ENCODE measurements at places on chromosomes 4 and X.

DNA sequence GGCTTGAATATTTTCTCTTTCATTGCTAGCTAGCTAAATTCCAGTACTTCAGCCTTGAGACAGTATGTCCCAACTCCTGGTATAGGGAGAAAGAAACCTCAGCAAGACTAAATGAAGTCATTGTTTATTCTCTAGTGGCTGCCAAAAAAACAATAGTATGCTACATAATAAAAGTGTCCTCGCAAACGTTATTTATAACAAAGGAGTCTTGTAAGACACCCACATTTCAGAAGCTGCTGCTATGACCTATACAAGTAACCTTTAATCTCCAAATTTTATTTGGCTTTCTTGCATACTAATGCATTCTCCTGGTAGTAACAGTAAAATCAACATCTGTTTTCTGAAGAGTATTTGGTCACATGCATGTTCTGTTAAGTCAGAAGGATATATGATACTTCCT is 28.8 kb downstream of the NEK1 start:
- no peak for DNase-seq

DNA sequence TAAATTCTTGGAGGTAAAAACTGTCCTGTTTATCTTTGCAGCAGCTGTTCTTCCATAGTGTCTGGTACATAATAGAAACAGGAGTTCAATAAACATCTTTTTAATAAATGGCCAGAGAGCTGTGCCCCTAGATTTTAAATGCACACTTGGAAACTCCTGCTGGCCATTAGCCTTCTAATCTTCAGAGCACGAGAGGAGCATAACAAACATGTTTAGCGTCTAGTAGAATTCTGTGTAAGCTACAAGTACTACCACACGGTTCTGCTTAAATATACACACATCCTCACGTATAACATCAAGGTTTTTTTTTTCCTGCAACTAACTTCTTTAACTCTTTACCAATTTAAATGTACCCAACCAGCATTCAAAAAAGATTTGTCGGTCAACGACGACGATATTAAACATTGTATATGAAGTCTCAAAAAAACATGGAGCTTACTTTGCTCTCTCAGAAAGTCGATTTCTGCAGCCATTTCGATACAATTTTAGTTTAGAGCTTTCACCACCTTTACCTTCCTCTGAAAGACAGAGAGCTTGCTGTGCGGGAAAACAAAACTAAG is 628 bp downstream of the SCLT1 start:
- DNase-seq: peak; percentile 25

GRCh38 chr4:144782345-144782744 is 136.4 kb downstream of the HHIP start:
- no peak for DNase-seq

DNA sequence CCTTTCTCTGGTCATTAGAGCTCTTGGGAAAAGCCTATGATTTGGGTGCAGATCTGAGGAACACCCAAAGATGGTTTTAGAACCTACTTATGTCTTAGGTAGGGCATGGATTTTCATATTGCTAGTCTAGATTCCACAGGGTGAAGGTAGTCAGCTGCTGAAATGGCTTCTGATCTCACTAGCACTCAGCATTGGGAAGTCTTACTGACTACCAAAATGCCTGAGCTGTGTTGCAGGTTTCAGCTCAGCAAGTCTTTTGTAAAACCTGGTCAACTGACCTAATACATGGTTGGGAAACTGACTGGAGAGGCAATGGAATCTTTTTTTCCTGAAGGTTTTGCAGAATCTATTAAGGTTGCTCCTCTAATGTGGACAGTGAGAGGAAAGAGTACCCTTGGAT is 136.4 kb downstream of the CCNG2 start:
- DNase-seq: no peak

DNA sequence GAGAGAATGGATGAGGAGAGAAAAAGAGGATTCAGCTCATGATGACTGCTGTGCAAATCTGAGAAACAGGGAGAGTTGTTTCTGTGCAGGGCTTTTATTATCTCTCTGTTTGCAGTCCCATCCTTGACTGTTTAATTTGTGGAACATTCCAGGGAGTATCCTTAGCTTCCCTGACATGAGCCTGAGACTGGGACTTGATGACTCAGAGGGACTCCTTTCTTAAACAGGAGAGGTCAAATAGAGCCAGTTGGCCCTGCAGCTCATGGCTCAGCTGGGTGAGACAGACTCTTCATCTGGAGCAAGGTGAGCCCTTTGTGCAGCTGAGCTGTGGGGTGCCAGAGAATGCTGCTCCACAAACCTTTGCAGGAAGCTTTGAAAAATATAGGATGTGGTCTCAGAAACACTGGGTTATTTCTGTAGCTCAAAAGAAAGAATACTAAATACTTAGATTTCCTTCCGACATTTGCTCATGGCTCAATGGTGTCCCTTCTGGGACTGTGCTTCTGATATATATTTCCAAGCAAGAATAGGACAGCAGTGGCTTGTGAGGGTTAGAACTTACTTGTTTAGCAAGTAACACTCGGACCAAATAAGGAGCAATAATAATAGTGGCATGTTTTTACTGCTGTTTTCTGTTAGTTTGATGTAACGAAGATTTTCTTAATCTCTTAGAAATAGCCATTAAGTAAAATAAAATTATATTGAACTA is 14.5 kb downstream of the ARHGAP24 start:
- no peak for DNase-seq

GRCh38 chr4:110945600-110945999 is 322.7 kb upstream of the PITX2 start:
- DNase-seq: no peak

DNA sequence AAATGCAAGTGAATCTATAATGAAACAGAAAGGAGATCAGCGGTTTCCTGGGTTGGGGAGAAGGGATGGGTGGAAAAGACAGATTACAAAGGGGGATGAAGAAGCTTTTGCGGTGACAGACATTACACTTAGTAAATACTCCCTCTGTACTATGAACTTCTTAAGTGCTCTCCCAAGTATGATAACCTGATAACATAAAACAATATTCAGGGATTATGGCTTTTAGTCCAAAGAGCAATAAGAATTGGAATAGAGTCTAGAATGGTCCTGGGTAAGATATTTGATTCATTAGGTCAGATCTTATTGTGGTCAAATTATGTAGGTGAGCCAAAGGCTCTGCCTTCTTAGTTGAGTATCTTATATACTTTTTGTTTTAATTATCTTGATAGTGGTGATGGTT is 9.2 kb downstream of the LRRC66 start:
- DNase-seq: no peak

GRCh38 chr4:186752325-186752724 is 28.7 kb upstream of the FAT1 start:
- DNase-seq: no peak

- no peak for DNase-seq
Measured at GRCh38 chr4:162683659-162684370, 482.9 kb downstream of the NAF1 start.

DNA sequence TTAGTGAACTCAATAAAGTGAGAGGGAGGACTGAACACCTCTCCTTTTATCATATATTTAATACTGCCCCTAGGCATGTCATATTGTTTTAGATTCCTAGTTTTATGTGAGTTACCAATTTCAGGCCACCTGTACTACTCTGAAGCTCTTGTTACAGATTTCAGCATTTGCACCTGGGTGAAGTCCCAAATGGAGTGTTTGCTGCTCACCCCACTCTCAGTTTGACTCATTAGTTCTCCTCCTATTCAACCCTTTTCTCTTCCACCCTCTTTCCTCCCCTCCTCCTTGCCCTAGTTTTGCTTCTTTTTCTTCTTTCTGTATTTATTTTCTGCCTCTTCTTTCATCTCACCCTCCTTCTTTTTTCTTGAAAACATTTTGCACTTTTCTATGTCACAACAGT is 1852.2 kb upstream of the IGFBP7 start:
- DNase-seq: no peak

DNA sequence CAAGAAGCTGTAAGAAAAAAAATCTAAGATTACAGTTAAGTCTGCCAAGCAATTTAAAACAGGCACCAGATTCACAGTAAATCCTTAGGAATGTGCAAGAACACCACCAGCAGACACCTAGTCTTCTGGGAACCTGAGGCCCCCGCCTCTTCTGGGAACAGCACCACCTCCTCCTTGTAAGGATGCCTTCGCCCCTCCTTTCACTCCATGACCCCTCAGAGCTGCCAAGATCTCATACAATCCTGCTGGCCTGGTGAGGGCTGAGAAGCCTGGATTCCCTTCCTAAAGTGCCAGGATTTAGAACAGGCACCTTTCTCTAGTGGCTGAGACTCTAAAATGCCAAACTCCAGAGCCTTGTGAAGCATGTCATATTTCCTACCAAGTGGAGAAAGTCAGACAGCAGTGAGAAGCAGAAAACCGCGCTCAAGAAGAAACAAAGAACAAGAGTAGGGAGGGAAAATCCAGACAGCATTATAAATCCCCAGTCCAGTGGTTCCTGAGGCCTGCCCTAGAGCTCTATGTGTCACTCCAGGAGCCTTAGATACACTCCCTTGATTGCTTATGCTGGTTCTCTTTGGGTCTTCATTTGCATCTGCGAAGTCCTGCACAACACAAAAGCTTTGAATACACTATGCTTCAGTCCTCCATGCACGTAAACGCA is 166.4 kb downstream of the TSPAN5 start:
- DNase-seq: no peak

GRCh38 chr4:148481636-148482035 is 39.4 kb upstream of the NR3C2 start:
- DNase-seq: no peak

- no peak for DNase-seq
Measured at GRCh38 chrX:27924261-27924660, 57.0 kb downstream of the DCAF8L1 start.

- no peak for DNase-seq
Measured at GRCh38 chr4:87209696-87210095, 10.7 kb downstream of the KLHL8 start.

GRCh38 chrX:9862525-9862924 is 76.3 kb downstream of the SHROOM2 start:
- DNase-seq: no peak

- DNase-seq: no peak
Measured at GRCh38 chr4:64705989-64706388, 296.7 kb upstream of the TECRL start.

DNA sequence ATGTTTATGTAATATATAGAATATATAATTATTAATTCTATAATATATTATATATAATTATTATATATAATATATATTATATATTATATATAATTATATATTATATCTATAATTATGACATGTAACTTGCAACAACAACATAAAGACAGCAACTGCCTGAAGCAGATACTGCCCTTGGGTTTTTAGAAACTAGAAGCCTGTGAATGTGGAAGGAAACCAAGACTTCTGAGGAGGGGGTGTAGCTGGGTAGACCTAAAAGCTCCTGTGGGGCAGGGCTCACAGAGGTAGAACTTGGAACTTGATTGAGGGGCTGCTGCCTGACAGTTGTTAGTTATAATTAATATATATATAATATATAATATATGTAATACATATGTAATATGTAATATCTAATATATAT is 167.2 kb upstream of the SLIT2 start:
- DNase-seq: no peak

DNA sequence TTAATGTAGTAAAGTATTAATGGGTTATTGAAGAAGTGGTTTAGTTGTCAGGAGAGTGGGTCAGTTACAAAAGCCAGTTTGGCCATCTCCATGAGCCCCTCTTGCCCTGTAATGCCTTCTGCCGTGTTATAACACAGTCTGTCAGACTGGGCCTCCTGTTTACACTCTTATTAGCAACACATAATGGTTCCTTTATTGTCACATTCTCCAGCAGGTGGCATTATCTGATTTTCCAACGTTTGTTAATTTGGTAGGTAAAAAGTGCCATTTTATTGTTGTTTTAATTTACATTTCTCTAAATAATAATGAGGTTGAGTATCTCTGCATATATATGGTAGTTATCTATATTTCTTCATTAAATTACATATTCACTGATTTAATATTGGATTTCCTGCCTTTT is 560.8 kb downstream of the FGF13 start:
- no peak for DNase-seq

DNA sequence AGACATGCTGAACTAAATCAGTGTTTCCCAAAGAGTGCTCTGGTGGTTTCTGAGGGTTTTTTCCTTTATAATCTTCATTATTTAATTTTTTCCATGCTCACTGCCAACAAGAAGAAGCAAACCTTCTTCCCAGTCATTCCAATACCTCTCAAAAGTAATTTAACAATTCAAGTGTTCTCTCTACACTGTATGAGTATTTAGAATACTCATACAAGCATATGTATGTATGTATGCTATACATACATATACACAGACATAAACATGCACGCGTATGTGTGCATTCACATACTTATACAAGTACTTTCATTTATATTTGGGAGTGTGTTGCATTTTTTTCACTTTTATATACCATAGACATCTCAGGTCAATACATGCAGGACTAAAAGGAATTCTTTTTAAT is 54.3 kb upstream of the TXK start:
- DNase-seq: no peak

- no peak for DNase-seq
Measured at GRCh38 chr4:60461551-60461950, 738.6 kb upstream of the ADGRL3 start.

GRCh38 chrX:109889289-109890006 is 113.5 kb upstream of the TMEM164 start:
- no peak for DNase-seq

GRCh38 chr4:106677213-106677612 is 308.6 kb upstream of the GIMD1 start:
- DNase-seq: no peak

DNA sequence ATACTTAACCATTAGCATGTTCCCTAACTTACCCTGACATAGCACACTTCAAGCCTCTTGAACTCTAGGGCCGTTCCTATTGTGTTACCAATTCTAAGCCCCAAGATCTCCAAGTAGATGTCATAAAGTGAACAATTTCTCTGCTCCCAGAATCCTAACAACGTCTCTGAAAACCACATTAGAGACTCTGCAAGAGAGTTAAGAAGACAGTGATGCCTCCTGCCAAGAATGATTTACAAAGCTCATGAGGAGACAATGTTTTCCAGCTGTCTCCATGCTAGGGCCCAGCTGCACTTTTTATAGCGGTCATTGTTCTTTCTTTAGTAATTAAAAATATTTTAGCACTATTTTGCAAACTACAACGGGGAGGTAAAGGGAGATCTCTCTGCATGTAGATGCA is 358.4 kb downstream of the PPP3CA start:
- no peak for DNase-seq

DNA sequence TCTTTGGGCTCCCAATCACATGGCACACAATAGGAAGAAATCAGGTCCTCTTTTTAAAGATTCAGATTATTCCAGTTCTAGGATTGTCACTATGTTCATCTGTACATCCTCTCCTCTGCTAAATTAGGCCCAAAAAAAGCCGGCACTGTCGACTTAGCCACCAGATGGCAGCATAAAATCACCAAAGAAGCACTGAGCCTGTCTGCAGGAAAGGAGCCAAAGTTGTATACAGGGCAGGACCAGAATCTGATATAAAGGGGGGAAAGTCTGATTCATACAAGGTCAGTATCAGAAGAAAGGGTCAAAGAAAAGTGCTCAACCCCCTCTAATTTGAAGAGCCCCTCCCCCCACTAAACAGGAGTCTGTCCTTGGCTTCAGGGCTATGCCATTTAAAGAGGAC is 292.5 kb downstream of the CHIC1 start:
- DNase-seq: peak; percentile 53
